ENCODE measurements at places on chromosomes 2 and 18. TPM values are rescaled to one million over a fixed set of nuclear protein-coding genes. Genes with fewer than 3 reads are reported as not detected.

DNA sequence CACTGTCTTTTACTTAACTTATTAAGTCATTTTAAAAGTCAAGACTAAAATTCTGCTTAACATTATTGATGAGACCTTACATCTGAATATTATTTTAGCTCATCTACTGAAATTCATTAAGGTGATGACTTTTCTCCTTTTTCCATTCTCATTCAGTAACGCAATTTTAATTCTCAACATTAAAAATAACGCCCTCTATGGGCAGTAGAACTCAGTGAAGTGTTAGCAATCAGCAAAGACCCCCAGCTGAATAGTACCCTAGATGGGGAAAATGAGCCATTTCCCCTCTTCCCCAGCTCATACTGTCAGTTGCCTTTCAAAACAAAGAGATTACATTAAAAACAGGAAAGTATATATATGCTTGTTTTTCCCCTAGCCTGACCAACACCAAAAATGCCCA is 203.3 kb downstream of the NR4A2 start:
- DNase-seq = no peak
- H3K36me3 ChIP-seq = no peaks in the 10 kb centered on the region
- H3K4me3 ChIP-seq = no peak overlapping the region

DNA sequence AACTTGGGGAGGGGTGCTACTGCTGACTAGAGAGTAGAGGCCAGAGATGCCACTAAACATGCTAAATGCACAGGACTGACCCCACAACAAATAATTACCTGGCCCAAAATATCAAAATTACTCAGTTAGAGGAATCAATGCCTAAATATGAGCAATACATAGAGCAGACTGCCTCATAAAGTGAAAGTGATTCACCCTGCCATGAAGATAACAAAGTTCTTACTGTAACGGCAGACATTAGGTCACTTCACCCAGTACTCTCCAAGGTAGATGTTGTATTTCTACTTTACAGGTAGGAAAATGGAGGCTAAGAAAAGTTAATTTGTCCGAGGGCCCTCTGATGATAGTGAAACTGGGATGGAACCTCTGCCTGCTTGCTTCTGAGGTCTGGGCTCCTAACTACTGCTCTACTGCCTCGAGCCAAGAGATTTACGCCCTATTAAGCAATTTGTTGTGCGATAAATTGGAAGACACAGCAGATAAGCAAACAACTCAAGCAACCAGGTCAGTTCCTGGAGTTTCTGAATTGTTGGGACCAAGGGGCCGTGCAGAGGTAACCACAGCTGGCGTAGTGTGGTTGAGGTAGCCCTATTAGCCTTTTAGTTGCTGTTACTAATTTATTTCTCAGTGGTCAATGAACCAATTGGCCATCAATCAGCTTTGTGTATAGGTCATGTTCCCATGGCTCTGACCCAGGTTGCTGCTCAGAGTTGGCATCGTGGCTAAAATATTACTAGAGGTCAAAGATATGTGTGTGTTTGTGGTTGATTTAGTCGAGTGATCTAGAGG is 4.8 kb downstream of the DHRS9 start:
- no peaks in the 10 kb centered on the region for H3K4me1 ChIP-seq
- H3K4me3 ChIP-seq = no peak overlapping the region
- H3K27ac ChIP-seq = peak overlapping the region; percentile 14
- no peak for DNase-seq
- no peaks in the 10 kb centered on the region for H3K27me3 ChIP-seq

- no peak for DNase-seq
- H3K27me3 ChIP-seq = no peaks in the 10 kb centered on the region
- no peak overlapping the region for H3K4me3 ChIP-seq
- H3K27ac ChIP-seq = no peak overlapping the region
- H3K36me3 ChIP-seq = no peaks in the 10 kb centered on the region
These were observed 324.4 kb upstream of the CELF4 start for GRCh38 chr18:37889963-37890362.

GRCh38 chr2:121034551-121034950 is 250.5 kb downstream of the TFCP2L1 start:
- no peak overlapping the region for H3K4me3 ChIP-seq
- H3K27me3 ChIP-seq = peaks cover 46% of the 10 kb centered on the region
- H3K27ac ChIP-seq = no peak overlapping the region
- H3K36me3 ChIP-seq = no peaks in the 10 kb centered on the region
- DNase-seq = no peak

DNA sequence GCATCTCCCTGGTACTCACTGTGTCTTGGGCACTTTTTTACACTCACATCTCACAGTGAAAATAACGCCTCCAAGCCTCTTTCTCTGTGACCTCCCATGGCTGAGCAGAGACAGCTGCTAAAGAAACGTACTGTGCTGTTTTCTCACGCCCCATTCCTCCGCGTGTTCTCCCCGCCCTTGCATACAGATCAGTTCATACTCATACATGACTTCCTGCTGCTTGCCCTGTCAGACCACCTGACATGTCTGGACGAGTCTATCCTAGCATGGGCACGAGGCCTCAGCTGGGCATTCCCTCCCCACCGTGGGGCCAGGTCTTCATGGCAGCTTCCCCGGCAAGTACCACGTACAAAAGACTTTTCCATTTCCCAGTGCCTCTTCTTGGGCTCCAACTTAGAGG is 21.2 kb upstream of the IL1A start:
- no peak for DNase-seq
- H3K27ac ChIP-seq = no peak overlapping the region
- H3K4me1 ChIP-seq = no peaks in the 10 kb centered on the region

- H3K27ac ChIP-seq = no peak overlapping the region
- no peak overlapping the region for H3K4me3 ChIP-seq
These were observed 48.1 kb downstream of the KCNE4 start for GRCh38 chr2:223100061-223100511.

DNA sequence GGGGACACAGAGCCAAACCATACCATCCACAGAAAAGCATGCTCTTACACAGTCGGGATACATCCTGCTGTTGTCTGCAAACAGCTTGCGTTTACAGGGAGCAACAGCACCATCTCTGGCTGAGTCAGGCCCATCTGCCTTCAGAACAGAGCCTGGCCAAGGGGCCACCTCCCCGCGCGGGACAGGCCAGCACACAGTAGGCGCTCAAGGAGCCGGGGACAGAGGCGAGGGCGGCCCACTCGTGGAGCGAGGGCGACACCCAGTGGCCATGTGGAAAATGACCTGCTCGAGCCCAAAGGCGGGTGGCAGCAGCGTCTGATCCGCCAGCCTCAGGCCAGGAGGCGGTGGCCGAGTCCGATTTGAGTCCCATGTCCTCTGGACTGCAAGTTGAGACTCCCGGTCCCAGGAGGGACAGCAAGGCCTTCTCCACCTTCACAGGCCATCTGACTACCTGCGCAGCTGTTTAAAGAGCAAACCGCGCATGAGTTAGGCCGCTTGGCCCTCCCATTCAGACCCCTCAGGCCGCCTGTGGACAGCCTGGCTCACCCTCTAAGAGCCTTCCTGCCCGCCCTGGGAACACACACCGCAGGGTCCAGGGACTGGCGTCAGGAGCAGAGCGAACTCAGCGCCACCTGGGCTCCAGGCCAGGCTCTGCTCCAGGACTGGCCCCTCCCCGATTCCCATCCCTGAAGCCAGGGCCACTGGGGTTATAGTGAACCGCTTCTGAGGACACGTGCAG is 38.3 kb downstream of the TTC32 start:
- peaks cover 11% of the 10 kb centered on the region for H3K4me1 ChIP-seq
- peak overlapping the region; percentile 59 for H3K27ac ChIP-seq
- no peaks in the 10 kb centered on the region for H3K36me3 ChIP-seq
- DNase-seq = peak; percentile 58
- H3K4me3 ChIP-seq = peak overlapping the region; percentile 15

DNA sequence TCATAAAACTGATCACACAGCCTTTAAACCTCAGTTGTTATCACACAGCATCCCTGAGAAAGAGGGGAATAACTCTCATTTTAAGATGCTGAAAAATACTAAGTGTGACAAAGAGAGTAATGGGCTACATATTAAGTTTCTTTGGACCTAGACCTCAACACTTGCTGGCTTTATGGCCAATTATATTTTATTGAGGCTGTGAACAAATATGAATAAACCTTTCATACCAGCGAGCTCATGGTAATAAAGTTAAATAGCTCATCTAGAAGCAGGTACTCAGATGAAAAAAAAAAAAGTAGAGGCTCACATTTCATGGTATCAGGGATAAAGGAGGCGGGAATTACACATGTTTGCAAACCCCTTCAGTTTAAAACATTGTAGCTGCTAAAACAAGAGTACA is 75.7 kb downstream of the DOCK10 start:
- H3K4me1 ChIP-seq = no peaks in the 10 kb centered on the region
- H3K27ac ChIP-seq = no peak overlapping the region
- no peaks in the 10 kb centered on the region for H3K36me3 ChIP-seq
- H3K27me3 ChIP-seq = no peaks in the 10 kb centered on the region

DNA sequence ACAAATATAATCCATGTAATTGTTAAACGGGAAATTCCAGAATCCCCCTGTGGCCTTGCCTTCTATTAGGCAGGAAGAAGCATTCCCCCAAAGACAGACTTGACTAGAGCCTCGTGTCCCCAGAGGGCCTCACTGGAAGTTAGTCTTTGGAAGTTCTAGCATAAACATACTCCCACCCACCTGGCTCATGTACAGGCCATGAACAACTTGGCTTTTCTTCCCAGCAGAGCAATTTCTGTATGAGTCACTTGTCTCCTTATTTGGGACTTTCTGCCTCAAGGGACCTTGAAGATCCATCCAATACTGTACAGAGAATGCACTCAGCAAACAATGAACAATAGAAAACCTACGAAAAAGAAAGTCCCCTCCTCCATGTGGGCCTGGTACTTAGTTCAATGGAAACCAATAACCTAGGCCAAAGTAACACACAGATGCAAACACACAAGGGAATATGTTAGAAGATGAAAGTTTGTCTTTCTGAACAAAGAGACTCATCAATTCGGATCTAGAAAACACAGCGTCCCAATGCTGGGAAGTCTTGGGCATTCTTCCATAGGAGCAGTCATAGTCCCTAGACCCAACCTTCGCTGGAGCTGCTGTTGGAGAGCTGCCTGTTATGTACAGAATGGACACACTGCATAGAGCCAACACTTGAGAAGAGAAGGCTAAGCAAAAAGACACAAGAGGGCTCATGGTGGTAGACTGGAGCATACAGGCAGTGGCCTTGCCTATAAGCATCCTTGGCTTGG is 303.5 kb downstream of the HRH4 start:
- no peaks in the 10 kb centered on the region for H3K36me3 ChIP-seq
- H3K27ac ChIP-seq = peak overlapping the region; percentile 29
- no peaks in the 10 kb centered on the region for H3K27me3 ChIP-seq
- H3K4me1 ChIP-seq = no peaks in the 10 kb centered on the region
- DNase-seq = peak; percentile 88

- H3K4me1 ChIP-seq = peaks cover 27% of the 10 kb centered on the region
- peak overlapping the region; percentile 46 for H3K27ac ChIP-seq
- H3K27me3 ChIP-seq = no peaks in the 10 kb centered on the region
These were observed 84.6 kb downstream of the DNMT3A start for GRCh38 chr2:25257032-25257552.

DNA sequence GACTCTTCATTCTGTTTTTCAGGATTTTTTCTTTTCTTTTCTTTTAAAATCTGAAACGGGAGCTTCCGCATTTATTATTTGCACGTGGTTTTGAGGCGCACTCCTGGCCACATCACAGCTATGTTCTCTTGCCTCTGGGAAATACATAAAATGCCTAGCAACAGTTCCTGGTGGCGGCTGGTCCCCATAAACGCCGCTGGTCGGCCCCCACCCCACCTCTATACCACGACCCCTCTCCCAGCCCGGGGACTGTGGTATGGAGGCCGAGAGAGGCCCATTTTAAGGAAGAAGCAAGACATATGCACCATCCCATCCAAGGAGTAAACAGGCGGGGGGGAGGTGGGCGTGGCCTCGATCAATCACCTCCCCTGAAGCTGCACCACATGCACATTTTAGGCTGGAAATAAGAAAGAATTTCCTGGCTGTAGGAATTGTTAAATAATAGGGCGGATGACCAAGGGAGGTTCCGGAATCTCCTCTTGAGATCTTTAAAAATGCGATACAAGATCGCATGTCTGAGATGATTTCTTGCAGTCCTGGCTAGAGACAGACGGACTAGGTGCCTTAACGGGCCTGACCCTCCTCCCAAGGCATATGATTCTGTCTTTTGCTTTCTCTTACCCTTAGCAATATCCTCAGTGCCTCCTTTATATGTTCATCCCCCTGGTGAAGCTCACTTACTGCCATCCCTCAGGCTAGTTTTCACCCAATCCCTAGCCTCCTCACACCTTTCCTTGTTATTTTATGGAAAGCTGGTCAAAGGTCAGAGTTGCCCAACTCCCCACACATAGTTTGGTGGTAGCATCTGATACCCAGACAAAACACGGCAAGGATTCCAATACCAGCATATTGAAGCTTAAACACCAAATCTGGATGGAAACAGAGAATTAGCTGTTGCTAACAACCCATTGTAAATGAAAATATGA is 82.4 kb downstream of the BCL2 start:
- H3K36me3 ChIP-seq = no peaks in the 10 kb centered on the region
- H3K4me3 ChIP-seq = peak overlapping the region; percentile 28
- no peaks in the 10 kb centered on the region for H3K27me3 ChIP-seq
- peak; percentile 29 for DNase-seq

GRCh38 chr2:104929663-104930062 is 75.7 kb downstream of the POU3F3 start:
- no peaks in the 10 kb centered on the region for H3K4me1 ChIP-seq
- no peak overlapping the region for H3K4me3 ChIP-seq

DNA sequence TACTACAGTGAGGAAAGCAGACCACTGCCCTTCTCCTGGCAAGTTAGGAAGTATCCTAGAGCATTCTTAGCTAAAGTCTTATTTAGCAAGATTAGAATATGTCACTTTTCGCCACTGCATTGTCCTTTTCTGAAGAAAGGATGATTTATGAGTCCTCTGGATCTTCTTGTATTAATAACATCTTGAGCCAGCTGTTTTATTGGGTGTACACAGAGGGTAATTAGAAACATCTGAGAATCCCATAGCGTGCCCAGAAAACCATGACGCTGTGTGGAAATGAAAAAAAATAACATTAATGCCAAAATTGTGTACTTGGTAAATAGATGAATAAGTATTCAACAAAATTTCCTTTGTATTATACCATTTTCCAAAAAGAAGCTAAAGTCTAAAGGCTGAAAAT is 198.7 kb downstream of the LTBP1 start:
- no peak overlapping the region for H3K4me3 ChIP-seq
- no peak for DNase-seq
- H3K4me1 ChIP-seq = peaks cover 34% of the 10 kb centered on the region
- H3K27ac ChIP-seq = no peak overlapping the region
- H3K36me3 ChIP-seq = peaks cover 9% of the 10 kb centered on the region

Gene COL4A4
- polyA plus RNA-seq = 3.9 TPM

Gene IKZF2
- polyA plus RNA-seq = 0.36 TPM

Gene ICOS
- polyA plus RNA-seq = 0.01 TPM

Gene KCNIP3
- polyA plus RNA-seq = 6.8 TPM

Gene ATOH8
- 45.9 TPM for polyA plus RNA-seq

Gene GLB1L
- 2.1 TPM for polyA plus RNA-seq

Gene MOGAT1
- polyA plus RNA-seq = 0.07 TPM

Gene BARD1
- polyA plus RNA-seq = 1.4 TPM

Gene ASB18
- 4.2 TPM for polyA plus RNA-seq
